ENCODE measurements at places on chromosomes 5 and 9.

DNA sequence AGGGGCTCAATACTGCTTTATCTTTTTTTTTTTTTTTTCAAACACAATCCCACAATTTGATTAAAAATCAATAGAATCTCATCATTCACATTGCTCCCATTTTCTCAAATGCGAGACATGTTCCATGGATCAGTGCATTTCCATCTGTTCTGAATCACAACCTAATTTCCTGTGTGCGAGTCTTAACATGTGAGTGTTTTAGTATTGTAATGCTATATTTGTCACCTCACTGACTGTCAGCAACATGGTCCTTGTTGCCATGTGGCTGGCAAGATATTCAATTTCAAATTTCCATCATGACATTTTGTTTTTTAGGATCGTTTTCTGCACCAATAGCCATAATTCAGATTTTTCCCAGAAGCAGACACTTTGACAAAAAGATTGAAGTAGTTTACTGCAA, 233.2 kb upstream of the PRDM9 start:
- DNase-seq: no peak

DNA sequence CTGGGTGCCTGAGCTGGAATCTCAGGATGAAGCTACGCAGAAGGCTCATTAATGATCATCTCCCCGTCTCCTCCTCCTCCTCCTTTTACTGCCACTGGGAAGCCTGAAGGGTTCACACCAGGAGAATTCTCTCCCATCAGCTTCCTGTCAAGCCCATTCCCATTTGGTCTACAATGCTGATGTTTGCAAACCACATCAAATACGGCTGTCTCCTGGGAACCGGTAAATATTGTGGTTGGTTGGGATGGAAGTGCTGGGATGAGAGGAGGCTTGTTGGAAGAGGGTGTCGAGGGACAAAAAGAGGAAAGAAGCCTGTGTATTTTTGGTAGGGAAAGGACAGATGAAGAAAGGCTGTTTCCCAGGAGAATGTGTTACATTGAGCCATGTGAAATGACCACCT, 13.2 kb upstream of the S1PR3 start:
- DNase-seq: no peak

GRCh38 chr5:64330728-64331231, 165.1 kb downstream of the RNF180 start:
- no peak for DNase-seq

GRCh38 chr5:9139344-9139743, 406.5 kb downstream of the SEMA5A start:
- DNase-seq: no peak

DNA sequence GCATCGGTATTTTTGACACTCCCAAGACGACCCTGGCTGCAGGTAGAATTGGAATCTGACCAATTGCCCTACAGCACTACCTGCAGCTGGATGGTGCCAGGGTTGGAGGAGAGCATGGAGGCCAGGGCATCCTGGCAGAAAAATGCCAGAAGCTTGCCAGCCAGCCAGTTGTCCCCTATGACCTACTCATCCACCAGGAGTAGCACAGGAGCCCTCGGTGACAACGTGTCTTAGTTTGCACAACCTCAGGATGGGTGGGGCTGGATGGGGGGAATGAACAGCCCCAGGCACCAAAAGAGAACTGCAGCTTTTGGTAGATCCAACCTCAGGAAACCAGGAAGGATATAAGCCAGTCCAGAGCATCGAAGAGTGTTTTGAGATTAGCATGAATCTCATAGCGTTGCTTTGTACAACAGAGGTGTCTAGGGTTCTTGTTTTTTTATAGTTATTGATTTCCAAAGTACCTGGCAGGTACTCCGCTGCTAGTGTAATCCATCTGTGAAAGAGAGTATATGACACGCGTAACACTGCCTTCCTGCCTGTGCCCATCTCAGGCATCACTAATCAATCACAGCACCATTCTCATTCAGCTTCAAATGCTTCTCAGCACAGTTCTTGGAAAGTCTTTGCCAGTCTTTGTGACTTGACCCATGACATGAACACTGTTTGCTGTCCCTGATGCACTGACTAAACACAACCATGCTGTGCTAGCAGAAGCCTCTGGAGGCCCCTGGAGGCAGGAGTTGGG, 36.7 kb upstream of the ASS1 start:
- DNase-seq: no peak

- DNase-seq: no peak
Measured at GRCh38 chr5:5164163-5164562, 24.0 kb downstream of the ADAMTS16 start.

GRCh38 chr9:129914051-129914450, 78.8 kb downstream of the USP20 start:
- no peak for DNase-seq

- DNase-seq: no peak
Measured at GRCh38 chr5:169162407-169162806, 138.5 kb downstream of the SLIT3 start.

DNA sequence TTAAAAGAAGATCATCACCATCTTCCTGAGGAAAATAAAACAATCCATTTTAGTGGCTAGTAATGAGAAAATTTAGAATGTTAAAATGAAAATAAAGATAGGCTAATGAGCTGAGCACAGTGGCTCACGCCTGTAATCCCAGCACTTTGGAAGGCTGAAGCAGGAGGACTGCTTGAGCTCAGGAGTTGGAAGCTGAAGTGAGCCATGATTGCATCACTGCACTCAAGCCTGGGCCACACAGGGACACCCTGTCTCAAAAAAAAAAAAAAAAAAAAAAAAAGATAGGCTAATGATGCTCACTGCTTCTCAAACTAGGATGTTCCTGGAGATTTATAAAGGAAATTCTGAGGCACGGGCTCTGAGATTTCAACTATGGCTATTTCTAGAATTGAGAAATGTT, 50.3 kb downstream of the CPLANE1 start:
- no peak for DNase-seq

DNA sequence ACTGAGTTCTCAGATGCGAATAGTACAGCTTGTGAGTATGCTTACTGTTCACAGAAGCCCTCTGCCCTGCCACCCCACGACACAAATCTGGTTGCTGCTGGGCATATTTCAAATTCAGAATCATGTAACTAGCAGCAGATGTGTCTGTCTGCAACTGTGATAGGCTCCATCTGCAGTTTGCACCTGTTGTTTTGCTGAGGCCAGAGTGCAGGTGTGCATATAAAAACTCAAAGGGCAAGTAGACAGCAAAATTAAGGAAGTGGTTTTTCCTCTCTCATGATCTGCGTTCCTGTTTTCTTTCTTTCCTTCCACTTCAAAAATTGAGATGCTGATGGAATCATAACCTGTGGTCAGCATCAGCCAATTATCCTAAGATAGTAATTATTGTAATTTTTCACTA, 1000.5 kb downstream of the PTPRD start:
- peak; percentile 20 for DNase-seq

- DNase-seq: no peak
Measured at GRCh38 chr9:91898451-91899218, 51.4 kb downstream of the ROR2 start.

DNA sequence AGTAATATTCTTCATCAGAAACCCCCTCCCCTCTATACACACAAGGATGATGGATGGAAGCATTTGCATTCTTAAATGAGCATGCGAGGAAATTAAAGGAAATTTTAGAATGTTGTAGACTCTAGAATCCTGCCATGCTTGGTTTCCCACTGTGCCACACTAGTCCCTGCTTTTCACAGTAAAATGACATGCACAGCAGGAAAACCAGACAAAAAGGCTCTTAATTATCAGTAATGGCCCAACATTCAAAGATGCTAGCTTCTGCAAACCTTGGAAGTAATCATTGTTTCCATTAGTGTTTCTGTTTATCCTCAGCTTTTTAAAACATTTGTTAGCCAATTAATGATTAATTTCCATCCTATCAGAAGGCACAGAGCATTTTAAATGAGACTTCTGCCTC, 255.8 kb downstream of the SLCO4C1 start:
- no peak for DNase-seq

- DNase-seq: no peak
Measured at GRCh38 chr9:20238921-20239320, 383.4 kb downstream of the MLLT3 start.

- DNase-seq: no peak
Measured at GRCh38 chr9:136182850-136183422, 22.0 kb downstream of the LHX3 start.

DNA sequence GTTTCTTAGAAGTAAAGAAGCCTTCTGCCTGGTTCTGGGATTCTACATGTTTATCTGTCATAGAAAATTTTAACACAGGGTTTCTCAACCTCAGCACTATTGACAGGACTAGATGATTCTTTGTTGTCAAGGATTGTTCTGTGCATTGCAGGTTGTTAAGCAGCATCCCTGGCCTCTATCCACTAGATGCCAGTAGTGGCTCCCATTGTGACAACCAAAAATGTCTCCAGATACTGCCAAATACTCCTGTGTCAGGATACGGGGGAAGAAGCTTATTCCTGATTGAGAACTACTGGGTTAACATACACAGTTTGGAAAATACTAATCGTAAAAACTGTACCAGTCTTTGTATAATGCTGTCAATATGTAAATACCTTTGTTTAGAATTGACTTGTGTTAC, 167.1 kb downstream of the NIPBL start:
- no peak for DNase-seq

- no peak for DNase-seq
Measured at GRCh38 chr5:61429906-61430305, 97.8 kb downstream of the ZSWIM6 start.

DNA sequence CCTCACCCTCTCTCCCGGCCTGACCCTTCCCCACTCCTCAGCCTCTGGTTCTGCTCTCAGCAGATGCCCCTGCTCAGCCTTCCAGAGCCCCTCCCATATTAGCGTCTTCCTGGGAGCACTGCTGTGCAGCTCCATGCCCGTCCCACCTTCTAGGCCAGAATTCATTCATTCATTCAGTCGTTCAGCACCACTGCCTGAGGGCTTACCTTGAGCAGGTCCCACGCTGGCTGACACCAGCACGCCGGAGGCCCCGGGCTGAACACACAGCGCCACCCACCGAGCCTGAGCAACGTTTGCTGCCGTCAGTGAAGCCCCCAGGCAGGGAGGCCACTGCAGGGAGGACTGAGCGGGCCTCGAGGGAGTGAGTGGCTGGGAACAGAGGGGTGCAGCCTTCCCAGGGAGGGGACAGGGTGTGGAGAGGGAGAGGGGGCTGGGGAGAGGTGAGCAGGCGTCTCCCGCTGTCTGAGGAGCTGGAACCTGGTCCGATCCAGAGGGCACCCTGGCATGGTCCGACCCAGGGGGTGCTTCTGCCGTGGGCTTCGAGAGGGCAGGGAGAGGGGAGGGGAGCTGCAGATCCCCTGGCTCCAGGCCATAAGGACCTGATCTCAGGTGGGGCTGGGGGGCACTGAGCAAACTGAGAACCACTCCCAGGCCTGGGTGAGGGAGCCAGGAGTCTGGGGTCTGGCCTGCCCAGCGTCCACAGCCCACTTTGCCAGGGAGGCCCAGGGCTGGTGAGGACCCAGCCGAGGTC, 98.8 kb upstream of the RAPGEF1 start:
- no peak for DNase-seq

DNA sequence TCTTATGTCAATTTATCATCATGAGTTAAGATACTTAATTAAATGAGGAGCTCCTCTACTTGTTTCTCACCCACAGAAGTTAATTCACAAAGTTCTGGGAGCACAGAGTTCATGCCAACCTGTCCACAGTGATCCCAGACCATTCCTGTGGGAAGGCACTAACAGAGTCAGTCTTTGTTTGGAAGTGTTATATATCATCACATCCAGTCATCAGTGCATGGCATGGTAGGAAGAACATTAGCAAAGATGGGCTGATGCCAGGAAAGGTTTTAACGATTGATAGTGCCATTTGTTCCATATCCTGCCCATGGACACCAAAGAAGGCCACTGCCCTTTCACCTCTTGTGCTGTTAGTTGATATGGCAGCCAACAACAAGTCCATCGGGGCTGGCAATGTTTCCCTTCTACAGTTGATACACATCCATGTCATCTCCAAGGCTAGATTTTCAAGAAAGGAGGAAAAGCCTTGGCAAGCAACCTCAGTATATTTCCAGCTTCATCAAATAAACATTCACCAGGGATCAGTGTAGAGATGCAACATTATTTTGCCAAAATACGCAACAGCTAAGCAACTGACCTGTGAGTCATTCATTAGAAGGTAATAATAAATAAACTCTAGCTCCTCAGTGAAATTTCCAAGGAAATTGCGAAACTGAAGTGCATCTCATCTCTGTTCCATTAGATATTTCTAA, 169.6 kb downstream of the RORB start:
- DNase-seq: no peak

GRCh38 chr5:10639846-10640368, 76.0 kb downstream of the ANKRD33B start:
- no peak for DNase-seq

DNA sequence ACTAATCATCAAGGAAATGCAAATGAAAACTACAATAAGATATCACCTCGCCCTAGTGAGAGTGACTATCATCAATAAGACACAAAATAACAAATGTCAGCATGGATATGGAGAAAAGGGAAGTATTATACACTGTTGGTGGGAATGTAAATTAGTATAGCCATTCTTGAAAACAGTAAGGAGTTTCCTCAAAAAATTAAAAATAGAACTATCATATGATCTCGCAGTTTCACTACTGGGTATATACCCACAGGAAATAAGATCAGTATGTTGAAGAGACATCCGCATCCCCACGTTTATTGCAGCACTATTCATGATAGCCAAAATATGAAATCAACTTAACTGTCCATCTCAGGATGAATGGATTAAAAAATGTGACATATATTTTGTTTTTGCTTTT, 31.6 kb upstream of the STK32A start:
- no peak for DNase-seq

DNA sequence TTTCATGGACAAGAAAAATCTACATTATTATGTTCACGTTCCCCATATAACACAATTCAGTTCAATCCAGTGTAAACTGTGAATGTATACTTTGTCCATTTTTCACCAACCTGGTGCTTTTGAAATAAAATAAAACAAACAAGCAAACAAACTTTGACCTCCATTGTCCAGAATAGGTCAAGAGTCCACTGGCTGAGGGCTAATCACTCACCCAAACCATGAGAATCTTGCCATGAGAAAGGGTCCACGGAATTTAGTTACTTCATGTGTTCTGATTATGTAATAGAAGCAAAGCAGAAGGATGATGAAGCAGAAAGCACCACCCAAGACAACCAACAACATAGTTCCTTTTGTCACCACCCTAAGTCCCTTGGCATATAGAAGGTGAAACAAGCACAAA, 28.7 kb downstream of the DIAPH1 start:
- DNase-seq: no peak

All from stimulated activated naive B cell treated with anti-CD40 and anti-IgM and Interleukin-4, amounts not matched to agents 10 μg/mL and 1 μg/mL and 100 μg/mL, for 72 hours (primary cell).